Stimulated activated CD4-positive, alpha-beta T cell treated with anti-CD3 and anti-CD28 coated beads, Interleukin-4, amount 100 ng/mL, for 1 hour (primary cell): ENCODE measurements at places on chromosomes 16 and 17.

DNA sequence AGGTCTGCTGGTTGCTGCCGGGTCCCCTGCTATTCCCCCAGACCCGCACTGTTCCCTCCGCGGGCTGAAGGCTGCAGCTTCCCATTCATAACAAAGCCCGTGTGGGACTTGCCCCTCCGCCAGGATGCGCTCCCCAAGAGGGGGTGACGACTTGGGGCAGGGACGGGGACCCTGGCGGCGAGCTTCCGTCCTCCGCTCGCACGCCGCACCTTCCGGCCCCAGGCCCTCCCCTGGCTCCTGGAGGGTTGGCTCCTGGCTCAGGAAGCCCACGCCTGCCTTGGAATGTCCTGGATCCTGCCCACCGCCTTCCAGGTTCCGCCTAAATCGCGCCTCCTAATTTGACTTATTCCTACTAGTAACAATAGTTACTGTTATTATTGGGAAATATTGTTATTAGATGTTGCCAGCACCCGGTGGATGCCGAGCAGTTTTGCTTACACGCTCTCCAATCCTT is 1.1 kb upstream of the TFAP4 start:
- peak; percentile 48 for DNase-seq

DNA sequence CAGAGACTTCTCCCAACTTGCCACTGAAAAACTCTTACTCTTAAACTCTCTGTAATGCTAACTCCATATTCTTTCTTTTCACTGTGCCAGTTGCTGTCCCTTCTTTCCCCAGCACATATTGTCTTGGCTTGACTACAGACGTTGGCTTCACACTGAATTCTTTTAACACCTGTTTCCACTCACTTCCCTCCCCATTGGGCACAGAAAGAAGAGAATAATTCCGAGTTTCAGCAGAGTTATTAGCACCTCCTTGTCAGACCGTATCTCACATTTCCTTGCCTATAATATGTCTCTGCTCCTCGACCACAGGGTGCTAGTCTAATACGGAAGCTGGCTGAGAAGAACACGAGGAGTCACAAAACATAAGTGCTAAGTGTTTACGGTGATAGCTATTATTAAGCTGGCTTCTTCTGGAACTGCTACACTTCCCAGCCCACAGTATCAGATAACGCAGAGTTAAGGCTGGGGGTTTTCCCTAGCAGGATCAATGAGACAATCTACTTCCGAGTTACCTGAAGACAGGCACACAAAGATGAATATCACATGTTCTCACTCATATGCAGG is 188.5 kb upstream of the CDH8 start:
- DNase-seq = no peak

DNA sequence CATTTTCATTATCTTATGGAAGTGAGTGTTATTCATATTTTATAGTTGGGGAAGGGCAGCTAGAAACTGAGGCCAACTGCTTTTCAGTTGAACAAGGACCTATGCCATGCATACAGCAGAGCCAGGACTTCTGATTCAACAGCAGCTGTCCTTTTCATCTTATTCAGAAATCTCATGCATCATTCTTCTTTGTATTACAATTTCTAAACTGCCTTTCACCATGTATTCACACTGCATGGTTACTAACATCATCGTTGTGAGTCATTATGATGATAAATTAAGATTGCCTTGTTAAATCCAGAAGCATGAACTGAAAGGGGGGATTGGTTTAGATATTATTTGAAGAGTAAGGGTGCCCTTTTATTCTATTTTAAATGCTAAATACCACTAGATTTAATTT is 1470.1 kb upstream of the GOT2 start:
- DNase-seq = no peak

- DNase-seq = no peak
Observed at GRCh38 chr16:27198451-27199234, 4.7 kb upstream of the KDM8 start.

- DNase-seq = no peak
Observed at GRCh38 chr16:87484487-87485331, 8.1 kb downstream of the ZCCHC14 start.

GRCh38 chr17:80904036-80904753 is 87.4 kb upstream of the CHMP6 start:
- no peak for DNase-seq

GRCh38 chr17:43411369-43411677 is 12.5 kb downstream of the ARL4D start:
- no peak for DNase-seq

GRCh38 chr17:67509390-67510287 is 132.6 kb downstream of the PITPNC1 start:
- DNase-seq = no peak

GRCh38 chr16:20415541-20415940 is 6.2 kb downstream of the ACSM5 start:
- no peak for DNase-seq

- DNase-seq = no peak
Observed at GRCh38 chr17:73462823-73463222, 151.0 kb upstream of the CDC42EP4 start.

- DNase-seq = no peak
Observed at GRCh38 chr17:77120868-77121267, 19.9 kb upstream of the SEC14L1 start.

- DNase-seq = no peak
Observed at GRCh38 chr17:49977463-49978389, 8.7 kb downstream of the DLX4 start.

GRCh38 chr16:86143666-86144065 is 244.7 kb downstream of the IRF8 start:
- DNase-seq = no peak

DNA sequence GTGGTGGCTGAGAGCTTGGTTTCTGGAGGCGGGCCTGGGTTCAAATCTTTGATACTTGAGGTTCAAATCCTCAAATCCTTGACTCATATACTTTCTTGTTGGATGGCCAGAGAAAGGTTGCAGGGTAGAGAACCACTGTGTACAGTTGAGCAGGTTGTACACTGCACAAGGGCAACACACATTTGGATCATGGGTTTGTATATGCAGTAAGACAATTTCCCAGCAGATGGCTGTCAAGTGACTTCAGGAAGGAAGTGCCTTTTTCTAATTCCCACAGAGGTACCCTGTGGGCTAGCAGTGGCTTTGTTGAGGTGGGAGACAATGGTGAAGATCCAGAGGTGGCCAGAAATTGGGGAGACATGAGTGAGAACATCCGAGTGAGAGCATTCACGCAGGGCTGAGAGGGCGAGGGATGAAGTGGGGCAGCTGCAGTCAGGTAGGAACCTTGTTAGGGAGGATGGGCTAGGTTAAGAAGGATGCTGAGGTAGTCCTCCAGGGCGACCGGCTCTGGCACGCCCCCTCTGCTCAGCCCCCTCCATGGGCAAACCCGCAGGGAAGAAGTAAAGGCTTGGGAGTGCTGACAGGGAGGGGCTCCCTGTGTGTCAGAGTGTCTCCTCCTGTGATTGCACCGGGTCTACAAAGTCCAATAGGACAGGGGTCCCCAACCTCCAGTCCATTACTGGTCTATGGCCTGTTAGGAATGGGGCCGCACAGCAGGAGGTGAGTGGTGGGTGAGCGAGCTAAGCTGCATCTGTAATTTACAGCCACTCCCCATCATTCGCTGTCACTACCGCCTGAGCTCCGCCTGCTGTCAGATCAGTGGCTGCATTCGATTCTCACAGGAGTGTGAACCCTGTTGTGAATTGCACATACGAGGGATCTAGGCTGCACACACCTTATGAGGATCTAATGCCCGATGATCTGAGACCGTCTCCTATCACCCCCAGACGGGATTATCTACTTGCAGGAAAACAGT is 2.7 kb downstream of the C16orf89 start:
- DNase-seq = no peak

GRCh38 chr17:47223007-47223406 is 13.9 kb downstream of the MYL4 start:
- no peak for DNase-seq

- no peak for DNase-seq
Observed at GRCh38 chr16:16869746-16870145, 490.8 kb downstream of the NPIPA7 start.

DNA sequence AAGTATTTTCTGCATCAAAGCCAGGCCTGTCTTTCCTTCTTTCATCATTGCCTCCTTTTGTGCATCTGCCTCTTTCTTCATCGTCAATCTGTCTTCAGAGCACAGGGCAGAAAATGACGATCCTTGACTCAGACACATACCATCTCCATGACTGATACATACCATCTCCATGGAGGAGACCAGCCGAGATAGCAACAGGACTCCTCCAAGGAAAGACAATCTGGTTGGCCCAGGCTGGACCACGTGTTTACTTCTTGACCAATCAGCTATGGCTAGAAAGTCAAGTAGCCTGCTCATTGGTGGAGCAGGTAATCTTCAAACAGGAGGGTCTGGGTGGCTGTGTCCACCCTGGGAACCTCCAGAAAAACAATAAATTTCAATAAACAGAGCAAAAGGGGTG is 164.6 kb downstream of the CPPED1 start:
- DNase-seq = no peak

DNA sequence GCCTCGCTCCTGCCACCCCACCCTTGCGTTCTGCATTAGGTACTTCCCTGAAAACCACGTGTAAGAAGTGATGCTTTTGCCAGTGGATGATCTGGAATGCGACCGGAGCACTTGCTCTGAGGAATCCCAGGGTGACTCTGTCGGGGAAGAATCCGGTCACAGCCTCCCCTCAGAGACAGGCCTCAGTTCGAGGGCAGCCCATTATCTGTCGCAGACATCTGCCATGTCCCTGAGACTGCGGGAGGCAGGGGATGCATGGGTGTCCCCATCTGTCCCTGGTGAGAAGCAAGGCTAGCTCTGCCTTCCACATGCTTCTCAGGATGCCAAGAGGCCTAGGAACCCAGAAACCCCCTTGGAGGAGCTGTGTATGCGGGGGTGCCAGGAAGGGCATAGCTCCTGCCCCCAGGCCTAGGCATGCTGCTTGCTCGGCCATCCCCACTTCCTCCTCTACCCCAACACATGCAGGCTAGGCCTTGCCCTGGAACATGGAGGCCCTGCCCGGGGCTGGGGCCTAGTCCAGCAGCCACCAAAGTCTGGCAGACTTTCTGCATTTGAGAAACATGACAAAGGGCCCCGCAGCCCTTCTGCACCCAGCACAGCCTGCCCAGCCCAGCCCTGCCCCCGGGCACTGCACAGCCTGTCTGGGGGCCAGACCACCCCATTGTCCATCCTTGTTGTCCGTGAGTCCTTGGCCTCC is 20.5 kb downstream of the MNT start:
- DNase-seq = no peak

DNA sequence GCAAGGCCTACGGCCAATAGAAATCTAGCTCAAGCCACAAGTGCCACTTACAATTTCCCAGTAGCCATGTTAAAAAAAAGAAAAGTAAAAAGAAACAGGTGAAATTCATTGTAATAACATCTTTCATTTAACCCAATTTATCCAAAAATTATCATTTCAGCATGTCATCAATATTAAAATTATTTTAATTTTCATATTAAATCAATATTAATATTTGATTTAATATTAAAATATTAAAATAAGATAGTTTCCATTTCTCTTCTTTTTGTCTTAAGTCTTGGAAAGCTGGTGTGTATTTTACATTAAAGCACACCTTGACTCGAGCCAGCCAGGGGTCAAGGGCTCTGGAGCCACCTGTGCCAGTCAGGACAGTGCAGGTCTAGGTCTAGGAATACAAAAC is 12.7 kb upstream of the C16orf74 start:
- DNase-seq = no peak

DNA sequence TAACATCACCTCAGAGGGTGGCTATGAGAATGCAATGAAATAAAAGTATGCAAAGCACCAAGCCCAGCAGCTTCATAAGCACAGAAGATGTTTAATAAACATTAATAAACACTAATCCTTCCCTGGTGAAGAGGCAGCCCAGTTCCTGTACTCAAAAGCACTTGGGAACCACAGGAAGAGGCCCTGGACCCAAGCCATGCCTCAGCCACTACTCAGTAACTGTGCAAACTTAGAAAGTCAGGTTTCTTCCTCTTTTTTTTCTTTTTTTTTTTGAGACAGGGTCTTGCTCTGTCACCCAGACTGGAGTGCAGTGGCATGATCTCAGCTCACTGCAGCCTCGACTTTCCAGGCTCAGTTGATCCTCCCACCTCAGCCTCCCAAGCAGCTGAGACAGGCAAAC is 5.3 kb downstream of the ARHGAP17 start:
- DNase-seq = no peak

GRCh38 chr17:28982131-28982793 is 23.6 kb downstream of the SEZ6 start:
- DNase-seq = peak; percentile 11

- DNase-seq = peak; percentile 70
Observed at GRCh38 chr17:28405632-28406472, at the start of gene SLC46A1. Gene SLC46A1, minus strand, starts transcription at chr17:28406212. Its CDS starts 98 bp downstream, at chr17:28406114.

GRCh38 chr17:43449470-43450248 is 34.1 kb upstream of the DHX8 start:
- DNase-seq = no peak

- no peak for DNase-seq
Observed at GRCh38 chr17:58187675-58188074, 4.9 kb upstream of the EPX start.

DNA sequence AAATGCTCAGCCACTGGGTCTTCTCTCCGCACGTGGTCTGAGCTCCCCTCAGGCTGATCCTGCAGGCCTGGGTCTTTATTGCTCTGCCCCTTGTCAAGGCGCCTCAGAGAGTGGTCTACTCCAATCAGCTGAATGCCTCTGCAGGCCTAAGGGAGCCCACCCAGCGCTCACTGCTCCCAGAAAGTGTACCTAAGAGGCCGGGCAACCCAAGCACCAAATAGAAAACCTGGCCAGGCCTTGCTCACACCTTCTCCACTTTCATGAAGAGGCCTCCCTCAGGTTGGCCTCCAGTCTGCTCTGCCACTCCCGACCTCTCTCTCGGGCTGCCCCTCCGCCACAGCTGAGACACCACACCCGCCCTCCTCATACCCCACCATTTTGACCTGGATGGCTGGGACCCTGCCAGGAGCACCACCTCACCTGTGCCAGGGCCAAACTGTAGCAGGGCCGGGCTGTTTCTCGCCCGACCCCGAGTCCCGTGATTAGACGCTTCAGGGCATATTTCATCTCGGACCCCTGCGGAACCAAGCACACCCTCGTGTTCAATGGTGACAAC is 665 bp downstream of the MYBBP1A start:
- DNase-seq = no peak

GRCh38 chr16:85245307-85246172 is 133.3 kb upstream of the CIBAR2 start:
- DNase-seq = peak; percentile 41

- DNase-seq = no peak
Observed at GRCh38 chr17:64357191-64357981, 33.3 kb downstream of the PECAM1 start.

DNA sequence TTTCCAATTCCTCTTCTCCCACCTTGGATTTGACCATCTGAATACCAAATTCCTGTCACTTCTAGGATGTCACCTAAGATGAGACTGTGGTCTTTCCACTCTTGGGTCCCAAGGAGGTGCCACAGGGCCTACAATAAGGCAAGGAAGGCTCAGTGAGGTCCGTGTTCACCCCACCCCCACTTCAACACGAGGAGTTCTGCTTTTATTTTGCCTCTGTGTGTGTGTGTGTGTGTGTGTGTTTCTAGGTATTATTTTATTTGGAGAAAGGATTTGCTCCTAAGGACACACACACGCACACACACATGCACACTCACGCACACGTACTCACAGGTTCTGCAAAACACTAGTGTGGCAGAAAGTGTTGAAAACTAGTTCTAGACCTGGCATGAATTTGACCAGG is 24.5 kb upstream of the PHOSPHO1 start:
- no peak for DNase-seq
